Stimulated activated CD4-positive, alpha-beta T cell treated with anti-CD3 and anti-CD28 coated beads, Interleukin-15, amount 100 ng/mL, for 48 hours (primary cell): ENCODE measurements at places on chromosomes 2 and 18.

GRCh38 chr2:97759727-97760407, 46.5 kb downstream of the ZAP70 start:
- no peak for DNase-seq

GRCh38 chr2:157444641-157445040, 752 bp upstream of the CYTIP start:
- DNase-seq: no peak

DNA sequence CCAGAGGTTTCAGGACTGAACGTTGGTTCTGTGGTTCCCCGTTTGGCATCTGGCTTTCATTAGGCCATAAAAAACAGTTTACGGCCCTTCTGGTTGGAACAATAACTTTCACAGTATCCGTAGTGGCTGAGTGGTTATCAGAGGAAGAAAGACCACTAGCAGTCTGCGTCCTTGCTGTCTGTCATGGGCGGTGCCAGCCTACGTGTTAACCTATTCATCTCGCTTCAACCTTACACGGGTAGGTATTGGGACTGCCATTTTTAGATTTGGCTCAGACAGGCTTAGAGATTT, 42.6 kb upstream of the ROCK2 start:
- no peak for DNase-seq

GRCh38 chr2:101860157-101860556, 131.6 kb upstream of the IL1R2 start:
- no peak for DNase-seq

- DNase-seq: no peak
Observed at GRCh38 chr18:37422116-37422515, 143.5 kb downstream of the CELF4 start.

GRCh38 chr2:144645083-144645778, 125.3 kb upstream of the ZEB2 start:
- DNase-seq: no peak

GRCh38 chr2:128710729-128711128, 392.1 kb upstream of the HS6ST1 start:
- DNase-seq: no peak

GRCh38 chr2:181066333-181066732, 85.9 kb downstream of the UBE2E3 start:
- no peak for DNase-seq

- DNase-seq: no peak
Observed at GRCh38 chr2:151315381-151315903, 26.0 kb upstream of the NMI start.

GRCh38 chr2:74448771-74449170, 6.1 kb upstream of the INO80B start:
- DNase-seq: no peak

- DNase-seq: no peak
Observed at GRCh38 chr2:191051825-191052778, 38.1 kb upstream of the STAT1 start.
